ENCODE measurements at places on chromosomes 3 and 15.
A peak's percentile ranks its signal among the peaks of the same experiment; 100 is the strongest.

DNA sequence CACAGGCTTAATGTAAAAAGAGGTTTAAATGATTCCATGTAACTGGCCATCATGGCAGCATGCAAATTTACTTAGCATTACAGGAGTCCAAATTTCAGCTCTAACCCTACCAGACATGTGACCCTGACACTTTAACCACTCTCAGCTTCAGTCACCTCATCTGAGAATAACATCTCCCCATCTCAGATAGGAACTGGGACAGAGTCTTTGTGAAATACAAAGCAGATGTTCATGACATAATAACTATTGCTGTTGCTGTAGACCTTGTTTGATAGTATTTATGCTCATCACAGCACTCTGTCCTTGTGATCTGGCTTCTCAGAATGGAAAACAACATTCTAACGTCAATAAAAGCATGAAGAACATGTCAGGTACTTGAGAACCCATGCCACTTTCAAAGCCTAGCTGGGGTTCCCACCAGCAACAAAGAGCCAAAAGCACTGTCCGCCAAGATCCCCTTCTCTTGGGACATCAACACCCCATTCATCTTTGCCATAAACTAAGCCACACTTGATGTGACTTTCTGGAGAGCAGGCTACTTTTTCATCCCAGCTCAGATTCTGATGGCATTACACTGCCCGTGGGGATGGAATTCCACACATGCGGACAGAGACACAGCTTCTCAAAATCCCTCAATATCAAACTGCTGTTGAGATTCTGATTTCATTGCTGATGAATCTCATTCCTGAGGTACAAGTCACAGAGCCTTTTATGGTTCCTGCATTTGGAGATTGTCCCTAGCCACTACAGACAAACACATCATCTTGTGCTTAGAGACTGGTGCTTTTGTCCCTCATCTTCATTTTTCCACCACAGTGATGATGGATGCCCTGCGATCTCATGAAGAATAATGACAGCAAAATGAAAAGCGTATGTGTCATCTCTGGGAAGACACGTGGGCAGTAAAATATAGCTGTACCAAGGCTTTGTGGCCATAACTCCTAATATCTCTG lies 202.7 kb downstream of the TNIK start:
- DNase-seq = no peak

- peak; percentile 73 for DNase-seq
Measured at GRCh38 chr3:189040656-189041335, 131.0 kb upstream of the TPRG1 start.

GRCh38 chr3:63562323-63562722 lies 90.2 kb upstream of the SNTN start:
- DNase-seq = no peak

- DNase-seq = no peak
Measured at GRCh38 chr15:78178064-78178463, 28.9 kb downstream of the IDH3A start.

DNA sequence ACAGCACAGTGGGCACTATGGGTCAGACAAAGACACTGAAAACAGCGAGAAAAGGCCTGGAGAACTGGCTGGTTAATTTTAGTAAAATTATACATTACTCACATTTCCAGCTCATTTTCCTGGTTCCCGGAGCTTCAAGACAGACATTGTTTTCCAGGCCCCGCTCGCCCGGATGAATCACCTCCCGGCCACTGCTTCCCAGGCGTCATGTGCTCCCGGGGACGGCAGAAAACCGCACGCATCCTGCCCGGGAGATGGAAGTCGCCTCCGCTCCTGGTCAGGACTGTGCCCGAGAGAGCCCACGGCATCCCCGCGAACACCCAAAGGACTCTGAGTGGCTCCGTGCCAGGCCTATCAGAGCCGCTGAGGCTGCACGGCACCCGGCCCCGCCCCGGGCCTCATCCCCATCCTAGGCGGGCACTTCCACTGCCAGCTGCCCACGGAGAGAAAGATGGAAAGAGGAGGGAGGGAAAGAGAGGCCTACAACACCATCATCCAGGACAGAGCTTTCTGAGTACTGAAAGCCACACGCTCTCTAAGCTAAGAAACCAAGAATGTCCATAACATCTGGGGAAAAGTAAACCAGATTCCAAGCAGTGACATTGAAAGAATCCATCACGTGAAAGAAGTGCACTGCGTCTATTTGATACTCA lies 75.1 kb downstream of the VGLL4 start:
- DNase-seq = no peak
